GM12878 (cell line): ENCODE measurements at places on chromosomes 1 and 21. TPM values are rescaled to one million over a fixed set of nuclear protein-coding genes. Genes with fewer than 3 reads are reported as not detected.
A peak's percentile ranks its signal among the peaks of the same experiment; 100 is the strongest.

The COA6 gene
- total RNA-seq: 53.3 and 57.4 TPM in 2 replicates

The ZC3H12A gene
- total RNA-seq: 25.1 and 27.0 TPM in 2 replicates

The DIRAS3 gene
- not detected in 2 replicates for total RNA-seq

The MTARC1 gene
- total RNA-seq: 0.72 TPM in 2 replicates

The LCE1D gene
- total RNA-seq: not detected in 2 replicates

The FABP3 gene
- total RNA-seq: 0.43 TPM in 1 of 2 replicates, not detected in the other

DNA sequence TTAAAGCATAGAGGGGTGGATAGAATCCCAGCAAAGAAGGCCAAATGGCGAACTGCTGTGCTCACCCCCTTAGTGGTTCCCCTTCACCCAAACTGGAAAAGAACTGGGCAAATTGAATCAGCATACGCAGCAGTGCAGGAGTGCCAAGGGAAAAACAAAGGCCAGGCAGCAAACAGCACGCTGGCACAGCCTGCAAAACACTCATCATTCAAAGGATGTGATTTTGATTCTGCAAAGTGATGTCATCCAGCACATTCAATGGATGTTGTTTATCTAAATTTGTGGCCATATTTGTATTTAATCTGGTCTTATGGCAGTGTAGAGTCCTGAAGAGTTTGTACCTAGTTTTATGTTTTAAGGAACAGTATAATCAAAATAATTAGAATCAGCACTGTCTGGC is 71.8 kb upstream of the ECE1 start:
- no peaks in the 10 kb centered on the region for H3K36me3 ChIP-seq
- no peaks in the 10 kb centered on the region; the same call in 1 of the 2 replicates for H3K27me3 ChIP-seq

DNA sequence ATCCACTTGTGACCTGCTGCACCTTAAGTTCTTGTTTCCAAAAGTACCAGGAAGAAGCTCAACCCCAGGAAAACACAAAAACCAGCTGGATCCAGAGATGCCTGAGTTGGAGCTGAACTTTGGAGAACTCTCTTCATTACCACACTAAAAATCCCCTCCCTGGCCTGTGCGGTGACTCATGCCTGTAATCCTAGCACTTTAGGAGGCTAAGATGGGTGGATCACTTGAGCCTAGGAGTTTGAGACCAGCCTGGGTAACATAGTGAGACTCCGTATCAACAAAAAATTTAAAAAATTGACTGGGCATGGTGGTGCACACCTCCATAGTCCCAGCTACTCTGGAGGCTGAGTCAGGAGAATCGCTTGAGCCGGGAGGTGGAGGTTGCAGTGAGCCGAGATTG is 6.2 kb downstream of the MAP1LC3C start:
- H3K4me3 ChIP-seq: no peak overlapping the region
- H3K27ac ChIP-seq: no peak overlapping the region
- no peaks in the 10 kb centered on the region for H3K4me1 ChIP-seq
- no peak for DNase-seq
- no peaks in the 10 kb centered on the region for H3K27me3 ChIP-seq
- H3K36me3 ChIP-seq: no peaks in the 10 kb centered on the region

GRCh38 chr1:16013220-16013907 is 4.5 kb downstream of the HSPB7 start:
- DNase-seq: peak; percentile 24
- peaks cover 33% of the 10 kb centered on the region for H3K4me1 ChIP-seq
- no peaks in the 10 kb centered on the region for H3K27me3 ChIP-seq

DNA sequence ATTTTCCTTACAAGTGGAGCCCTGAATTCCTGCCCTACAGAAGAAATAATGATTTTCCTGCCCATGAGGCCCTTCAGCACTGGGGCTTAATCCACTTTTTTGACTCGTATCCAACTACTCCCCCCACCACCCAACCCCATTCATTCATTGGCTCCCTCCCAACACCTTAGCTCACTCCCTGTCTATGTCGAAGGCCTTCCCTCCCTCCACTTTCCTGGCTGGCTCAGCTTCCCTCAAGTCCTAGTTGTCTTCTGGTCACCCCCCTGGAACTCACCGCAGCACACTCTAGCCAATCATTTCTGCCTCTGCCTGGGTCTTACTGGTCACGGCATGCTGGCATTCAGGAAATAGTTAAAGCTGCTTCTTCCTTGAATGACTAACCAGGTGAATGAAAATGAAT is 118.9 kb downstream of the PGBD5 start:
- no peaks in the 10 kb centered on the region for H3K27me3 ChIP-seq
- H3K27ac ChIP-seq: no peak overlapping the region
- no peak for DNase-seq
- no peaks in the 10 kb centered on the region for H3K36me3 ChIP-seq

DNA sequence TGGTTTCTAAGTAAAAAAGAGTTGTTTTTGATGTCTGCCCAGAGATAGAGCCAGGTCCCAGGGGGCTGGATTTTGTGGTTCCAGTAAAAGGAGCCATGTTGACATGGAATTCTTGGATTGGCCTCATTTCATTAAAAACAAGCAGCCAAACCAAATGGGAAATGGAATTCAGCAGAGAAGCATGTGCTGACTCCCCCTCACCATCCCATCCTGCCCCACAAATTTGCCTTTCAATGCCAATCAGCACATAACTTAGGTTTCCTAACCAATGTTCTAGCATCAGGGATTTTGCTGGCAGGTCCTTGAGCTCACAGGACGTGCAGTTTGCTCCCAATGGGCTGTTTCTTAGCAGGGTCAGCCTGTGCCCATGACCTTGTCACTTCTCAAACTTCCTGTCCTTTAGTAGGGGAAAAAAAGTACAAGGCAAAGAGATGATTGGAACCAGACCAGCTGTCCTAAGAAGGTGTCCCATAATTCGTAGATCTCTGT is 101.5 kb upstream of the GADD45A start:
- H3K4me1 ChIP-seq: no peaks in the 10 kb centered on the region
- DNase-seq: no peak
- H3K36me3 ChIP-seq: no peaks in the 10 kb centered on the region
- H3K4me3 ChIP-seq: no peak overlapping the region

DNA sequence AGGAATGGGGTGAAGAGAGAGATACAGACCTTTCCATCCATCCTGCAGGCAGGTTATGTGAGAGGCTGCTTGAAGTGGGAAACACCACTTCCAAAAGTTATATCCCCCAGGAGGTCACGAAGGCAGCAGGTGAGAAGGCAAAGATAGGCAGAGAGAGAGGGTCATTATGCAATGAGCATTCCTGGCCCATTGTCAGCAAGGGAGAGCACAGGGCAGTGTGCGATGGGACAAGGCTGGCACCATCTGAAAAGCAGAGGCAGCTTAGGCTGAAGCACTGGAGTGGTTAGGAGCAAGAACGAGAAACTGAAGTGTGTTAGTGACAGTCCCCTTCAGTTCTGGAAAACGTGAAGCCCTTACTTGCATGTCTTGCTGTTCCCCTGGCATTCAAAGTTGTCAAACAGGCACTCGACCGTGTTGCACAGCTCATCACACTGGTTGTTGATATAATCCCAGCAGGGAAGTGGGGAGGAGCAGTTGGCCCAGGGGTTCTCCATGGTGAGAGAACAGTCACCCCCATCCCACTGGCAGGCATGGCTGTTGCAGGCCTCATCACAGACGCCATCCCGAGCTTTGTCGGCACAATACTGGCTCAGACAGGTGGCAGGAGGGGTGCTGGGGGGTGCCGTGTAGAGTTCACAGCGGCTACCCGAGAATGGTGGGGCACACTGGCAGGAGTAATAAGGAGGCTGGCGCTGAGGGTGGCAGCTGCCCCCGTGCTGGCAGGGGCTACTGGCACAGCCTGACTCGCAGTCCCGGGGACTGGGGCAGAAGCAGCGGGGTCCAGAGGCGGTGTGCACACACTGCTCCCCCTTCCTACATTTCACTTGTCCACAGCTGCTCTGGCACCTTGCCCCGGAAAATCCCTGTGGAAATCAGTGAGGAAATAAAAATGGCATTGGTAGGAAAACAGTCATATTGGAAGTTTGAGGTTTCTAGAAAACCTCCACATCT is 28.9 kb upstream of the ADAM30 start:
- H3K36me3 ChIP-seq: no peaks in the 10 kb centered on the region
- no peaks in the 10 kb centered on the region for H3K4me1 ChIP-seq
- no peaks in the 10 kb centered on the region for H3K27me3 ChIP-seq
- H3K4me3 ChIP-seq: no peak overlapping the region

- H3K4me3 ChIP-seq: no peak overlapping the region
- H3K36me3 ChIP-seq: peaks cover 12% of the 10 kb centered on the region
- DNase-seq: no peak
- H3K27me3 ChIP-seq: no peaks in the 10 kb centered on the region
- H3K4me1 ChIP-seq: no peaks in the 10 kb centered on the region
- no peak overlapping the region for H3K27ac ChIP-seq
Measured at GRCh38 chr1:171798765-171799164, 17.3 kb downstream of the METTL13 start.

DNA sequence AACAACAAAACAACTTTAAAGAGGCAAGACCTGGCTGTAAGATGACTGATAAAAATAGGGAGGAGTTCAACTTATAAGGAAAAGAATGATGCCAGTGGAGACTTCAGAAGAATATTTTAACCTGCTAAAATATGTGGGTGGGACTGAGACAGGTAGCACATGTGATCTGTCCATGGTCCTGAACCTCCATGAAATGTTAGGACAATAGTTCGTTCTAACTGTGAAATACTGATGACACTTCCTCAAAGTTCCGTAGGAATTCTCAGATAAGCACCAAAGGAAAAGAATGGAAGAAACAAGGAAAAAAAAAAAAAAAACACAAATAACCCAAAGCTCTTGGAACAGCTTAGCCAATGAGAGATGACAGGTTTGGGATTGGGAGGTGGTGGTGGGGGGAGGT is 44.7 kb downstream of the CDC42BPA start:
- no peak overlapping the region for H3K4me3 ChIP-seq
- no peaks in the 10 kb centered on the region for H3K36me3 ChIP-seq
- no peak for DNase-seq
- H3K27ac ChIP-seq: no peak overlapping the region

- H3K27ac ChIP-seq: no peak overlapping the region
- no peaks in the 10 kb centered on the region for H3K36me3 ChIP-seq
- DNase-seq: no peak
Measured at GRCh38 chr1:156914440-156914856, 6.0 kb upstream of the LRRC71 start.

DNA sequence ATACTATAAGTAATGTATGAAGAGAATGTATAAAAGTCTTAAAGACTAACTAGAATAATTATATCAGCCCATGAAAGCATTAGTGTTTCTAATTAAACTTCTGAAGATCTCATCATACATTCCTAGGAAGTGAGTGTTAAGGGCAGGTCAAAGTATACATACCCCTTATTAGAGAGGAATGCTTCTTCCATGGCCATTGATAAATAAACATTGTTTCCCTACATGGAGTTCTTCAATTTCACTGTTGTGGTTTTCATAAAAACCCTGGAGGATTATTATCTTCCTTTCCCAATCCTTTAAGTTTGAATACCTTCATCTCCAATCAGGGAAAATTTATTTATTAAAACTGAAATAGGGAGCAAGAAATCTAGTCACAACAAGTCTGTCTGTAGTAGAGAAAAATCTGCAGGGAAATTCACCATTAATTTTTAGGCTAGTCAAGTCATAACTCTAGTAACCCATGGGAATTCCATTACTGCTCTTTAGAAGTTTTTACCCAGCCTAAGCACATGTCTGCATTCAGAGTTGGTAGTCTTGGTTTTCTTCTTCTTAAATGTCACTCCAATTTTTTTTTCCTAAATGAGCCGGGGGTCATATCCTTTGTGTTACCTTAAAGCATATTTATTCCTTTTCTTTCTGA is 147.0 kb downstream of the TNFSF18 start:
- peaks cover 7% of the 10 kb centered on the region; the same call in 1 of the 2 replicates for H3K27me3 ChIP-seq
- DNase-seq: no peak
- no peak overlapping the region for H3K4me3 ChIP-seq
- no peaks in the 10 kb centered on the region for H3K36me3 ChIP-seq

DNA sequence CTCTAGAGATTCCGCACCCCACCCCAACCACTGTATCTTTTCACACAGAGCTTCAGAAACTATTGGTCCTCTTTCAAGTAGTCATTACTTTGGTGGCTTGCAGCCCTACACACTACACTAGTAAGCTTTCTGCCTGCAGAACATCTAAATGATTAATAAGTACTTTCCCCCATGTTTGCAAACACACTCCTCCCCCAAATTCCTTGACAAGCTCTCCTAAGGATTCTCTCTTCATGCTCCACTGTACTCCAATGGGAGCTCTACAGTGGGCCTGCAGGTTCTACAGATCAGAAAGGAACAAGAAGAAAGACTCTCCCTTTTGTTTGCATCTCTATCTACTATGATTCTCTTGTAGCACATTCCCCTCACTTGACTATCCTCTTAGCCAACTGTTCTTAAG is 16.3 kb upstream of the NUF2 start:
- H3K4me3 ChIP-seq: no peak overlapping the region
- no peak for DNase-seq
- no peaks in the 10 kb centered on the region for H3K27me3 ChIP-seq
- H3K4me1 ChIP-seq: no peaks in the 10 kb centered on the region

DNA sequence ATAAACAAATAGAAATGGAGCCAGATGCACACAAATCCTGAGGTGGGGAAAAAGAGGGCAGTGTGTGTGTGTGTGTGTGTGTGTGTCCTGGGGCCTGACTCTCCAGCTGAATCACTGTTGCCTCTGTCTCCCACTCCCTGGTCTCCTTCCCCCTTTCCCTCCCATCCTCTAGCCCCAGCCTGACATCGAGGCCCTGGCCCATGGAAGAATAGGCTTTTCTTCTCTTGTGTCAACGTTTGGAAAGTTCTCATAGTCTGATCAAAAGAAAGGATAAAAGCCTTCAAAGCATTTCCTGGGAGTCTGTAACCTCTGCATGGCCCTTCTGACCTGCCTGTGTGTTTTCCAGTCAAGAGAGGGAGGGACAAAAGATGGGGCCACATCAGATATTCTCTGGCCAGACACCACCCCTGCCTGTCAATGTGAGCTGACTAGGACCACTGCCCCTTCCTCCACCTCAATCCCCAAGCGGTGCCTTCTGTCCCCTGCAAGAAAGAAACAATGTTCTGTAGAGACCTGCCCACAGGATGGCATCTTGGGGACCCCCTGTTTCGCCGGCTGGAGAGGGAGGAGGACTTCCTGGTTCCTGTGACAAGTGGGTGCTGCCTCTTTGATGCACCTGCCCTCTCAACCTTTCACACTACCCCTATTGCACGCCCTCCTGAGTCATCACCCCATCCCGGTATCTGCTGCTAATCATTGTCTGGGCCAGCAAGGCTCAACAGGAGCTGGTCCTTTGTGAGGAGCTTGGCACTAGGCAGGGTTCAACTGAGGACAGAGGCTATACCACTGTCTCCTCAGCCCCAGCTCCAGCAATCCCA is 16.2 kb downstream of the KCNJ10 start:
- H3K4me3 ChIP-seq: no peak overlapping the region
- no peak overlapping the region for H3K27ac ChIP-seq
- no peaks in the 10 kb centered on the region for H3K36me3 ChIP-seq
- no peak for DNase-seq
